MG63 (cell line): ENCODE measurements at places on chromosomes 12 and 14. TPM values are rescaled to one million over a fixed set of nuclear protein-coding genes. Genes with fewer than 3 reads are reported as not detected.

DNA sequence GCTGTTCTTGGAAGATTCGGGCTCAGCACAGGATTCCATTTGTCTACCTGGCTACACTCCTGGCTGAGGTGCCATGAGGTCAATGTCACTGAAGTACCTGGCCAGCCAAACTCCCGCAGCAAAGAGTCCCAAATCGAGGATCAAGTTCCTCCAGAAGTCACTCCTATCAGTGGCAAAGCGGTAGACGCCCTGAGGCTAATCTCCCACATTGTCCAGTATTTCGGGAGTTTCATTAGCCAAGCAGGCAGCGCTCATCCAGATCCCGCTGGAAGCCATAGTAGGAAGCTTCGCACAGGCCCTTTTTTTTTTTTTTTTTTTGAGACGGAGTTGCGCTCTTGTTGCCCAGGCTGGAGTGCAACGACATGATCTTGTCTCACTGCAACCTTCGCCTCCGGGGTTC, 8.9 kb upstream of the AACS start:
- no peak for DNase-seq

DNA sequence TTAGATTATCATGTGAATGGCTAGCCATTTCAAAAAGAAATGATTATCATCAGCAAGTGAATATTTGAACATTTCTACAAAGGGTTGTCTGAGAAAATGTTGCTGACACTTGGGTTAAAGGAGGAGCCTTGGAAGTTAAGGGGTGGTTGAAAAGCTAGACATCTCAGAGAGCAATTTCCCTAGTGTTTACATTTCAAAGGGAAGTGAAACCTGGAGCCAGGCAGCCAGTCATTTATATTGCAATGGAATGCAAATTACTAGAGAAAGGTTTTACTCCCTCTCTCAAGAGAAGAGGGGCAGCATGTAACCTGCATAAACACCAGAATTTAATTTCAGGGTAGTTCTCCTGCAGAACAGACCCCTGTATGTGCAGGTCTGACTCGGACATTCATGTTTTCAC, 279.0 kb downstream of the SLC16A7 start:
- no peak for DNase-seq

The CLEC4A gene
- not detected in 2 replicates for total RNA-seq

DNA sequence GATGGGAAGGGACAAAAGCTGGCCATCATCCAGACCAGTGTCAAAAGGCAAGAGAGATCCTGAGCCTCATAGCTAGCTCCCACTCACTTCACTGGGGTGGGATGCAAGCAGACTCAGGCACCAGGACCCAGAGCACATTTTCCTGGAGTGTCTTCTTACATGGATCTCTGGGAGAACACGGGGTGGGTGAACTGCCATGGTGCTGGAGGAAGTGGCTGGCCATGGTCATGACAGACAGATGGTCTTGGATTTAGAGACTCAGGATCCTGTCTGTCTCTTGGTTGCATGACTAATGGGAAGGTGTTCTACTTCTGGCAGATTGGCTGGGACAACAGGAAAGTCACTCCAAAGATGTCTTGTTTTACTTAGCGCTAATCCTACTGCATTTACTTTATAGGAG, 311.5 kb downstream of the ATP23 start:
- DNase-seq = no peak

DNA sequence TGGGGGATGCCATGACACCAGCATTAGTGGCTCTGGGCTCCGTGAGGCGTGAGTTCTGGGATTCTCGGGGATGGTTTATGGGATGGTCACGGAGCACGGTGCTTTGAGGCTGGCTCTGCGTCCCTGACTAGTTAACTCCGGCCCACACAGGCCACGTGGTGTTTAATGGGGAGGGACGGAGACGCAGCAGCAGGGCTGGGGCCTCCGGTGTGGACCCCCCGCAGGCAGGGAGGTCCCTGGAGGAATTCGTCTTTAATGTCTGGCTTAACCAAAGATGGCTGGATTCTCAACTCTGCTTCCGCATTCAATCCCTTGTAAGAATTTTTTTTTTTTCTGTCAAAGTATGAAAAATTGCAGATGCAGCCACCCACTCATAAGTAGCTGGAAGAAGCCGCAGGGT, 86.4 kb upstream of the RFLNA start:
- no peak for DNase-seq

The FGF6 gene
- total RNA-seq = not detected in 2 replicates

GRCh38 chr14:74936731-74937130, 13.7 kb upstream of the RPS6KL1 start:
- no peak for DNase-seq

The PRB2 gene
- total RNA-seq = not detected in 2 replicates

The POTEG gene
- not detected in 2 replicates for total RNA-seq

GRCh38 chr12:10186299-10186698, 7.5 kb downstream of the TMEM52B start:
- no peak for DNase-seq

GRCh38 chr14:24057867-24058259, 6.1 kb downstream of the CARMIL3 start:
- no peak for DNase-seq

The SERPINA5 gene
- total RNA-seq = not detected in 2 replicates

The TSPAN8 gene
- total RNA-seq = not detected in 2 replicates

The LMO3 gene
- total RNA-seq = not detected in 2 replicates

GRCh38 chr14:36313206-36313605, 7.2 kb downstream of the MBIP start:
- DNase-seq = no peak

- no peak for DNase-seq
Measured at GRCh38 chr12:123929946-123930583, 42.6 kb downstream of the CCDC92 start.

- DNase-seq = no peak
Measured at GRCh38 chr12:76957301-76957700, 78.5 kb upstream of the CSRP2 start.

The FSCB gene
- total RNA-seq = not detected in 2 replicates

DNA sequence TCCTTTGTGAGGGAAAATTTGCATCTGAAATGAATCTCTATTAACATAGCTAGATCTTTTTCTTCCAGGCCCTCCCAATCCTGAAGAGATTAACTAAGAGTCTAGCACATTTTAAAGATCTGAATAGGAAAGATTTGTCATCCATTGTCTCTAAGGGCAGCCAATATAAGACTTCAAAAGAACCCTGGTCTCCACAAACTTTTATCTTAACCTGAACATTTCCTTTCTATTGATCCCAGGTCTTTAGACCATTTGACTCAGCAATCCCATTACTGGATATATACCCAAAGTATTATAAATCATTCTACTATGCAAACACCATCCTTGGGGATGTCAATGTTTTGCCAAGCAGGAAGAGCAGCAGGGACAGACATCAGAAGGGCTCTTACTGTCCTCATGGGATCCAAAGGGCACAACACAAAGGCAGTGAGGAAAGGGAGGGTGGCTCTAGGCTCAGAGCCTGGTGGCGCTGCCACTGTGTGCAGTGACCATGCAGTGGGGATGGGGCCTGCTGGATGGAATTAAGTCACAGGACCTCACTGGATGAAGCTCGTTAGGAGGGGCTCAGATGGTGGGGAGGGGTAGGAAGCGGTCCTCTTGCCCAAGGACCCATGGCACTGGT, 12.7 kb upstream of the BDKRB2 start:
- no peak for DNase-seq

DNA sequence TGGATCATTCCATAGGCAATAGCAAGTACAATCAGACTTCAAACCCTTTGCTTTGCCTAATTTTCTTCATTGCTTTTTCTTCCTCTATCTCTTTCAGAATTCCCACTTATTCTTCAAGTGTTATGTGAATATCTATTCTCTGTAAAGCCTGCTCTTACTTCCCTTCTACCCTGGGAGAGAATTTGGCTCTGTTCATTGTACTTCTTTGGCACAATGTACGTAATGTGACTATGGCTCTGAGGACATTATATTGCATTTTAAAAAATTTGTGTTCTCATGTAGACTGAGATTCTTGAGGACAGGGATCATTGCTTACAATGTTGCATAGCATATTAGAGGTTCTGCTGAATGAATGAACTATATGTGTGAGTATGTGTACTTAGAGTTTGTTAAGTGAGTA, 16.9 kb upstream of the PRICKLE1 start:
- no peak for DNase-seq

DNA sequence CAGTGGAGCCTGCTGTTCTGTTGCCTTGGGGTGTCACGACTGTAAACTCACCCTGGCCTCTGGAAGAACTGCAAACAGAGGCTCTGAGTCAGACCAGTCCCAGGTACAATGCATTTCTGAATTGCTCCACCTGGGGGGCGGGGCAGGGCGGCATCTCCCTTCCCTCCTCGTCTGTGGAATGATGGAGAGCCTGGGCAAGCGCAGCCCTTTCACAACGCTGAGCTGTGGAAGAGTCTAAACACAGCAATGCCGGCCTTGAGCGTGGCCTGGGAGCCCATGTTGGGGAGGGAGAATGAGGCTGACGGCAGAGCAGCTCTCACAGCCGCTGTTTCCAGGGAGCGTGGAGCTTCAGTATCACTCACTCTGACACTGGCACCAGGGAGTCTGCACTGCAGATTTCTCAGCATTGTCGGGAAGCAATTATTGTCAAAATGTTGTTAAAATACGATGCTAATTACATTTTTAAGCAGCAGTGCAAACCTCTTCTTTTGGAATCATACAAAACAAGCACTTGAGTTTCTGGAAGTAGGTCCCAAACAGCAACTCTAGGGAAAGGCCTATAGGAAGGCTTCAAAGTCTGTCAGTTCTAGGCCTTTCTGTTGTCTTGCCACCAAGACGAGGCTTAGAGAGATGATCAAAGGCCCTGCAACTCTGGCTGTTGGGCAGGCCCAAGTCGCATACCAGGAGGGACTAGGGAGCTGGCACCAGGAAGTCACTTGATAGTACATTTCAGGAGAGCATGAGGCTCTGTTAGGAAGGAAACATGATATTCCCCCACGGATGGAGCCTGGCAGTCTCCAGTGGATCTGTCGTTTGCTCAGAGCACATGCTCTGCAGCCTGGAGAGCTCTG, 244.0 kb upstream of the FKBP4 start:
- DNase-seq = no peak

GRCh38 chr12:19692091-19692490, 252.8 kb downstream of the AEBP2 start:
- no peak for DNase-seq

GRCh38 chr12:92394895-92395294, 249.2 kb upstream of the BTG1 start:
- no peak for DNase-seq

The SALL2 gene
- total RNA-seq = 0.36 and 0.81 TPM in 2 replicates
